Effector memory CD4-positive, alpha-beta T cell (primary cell): ENCODE measurements at places on chromosomes 2 and 18.

DNA sequence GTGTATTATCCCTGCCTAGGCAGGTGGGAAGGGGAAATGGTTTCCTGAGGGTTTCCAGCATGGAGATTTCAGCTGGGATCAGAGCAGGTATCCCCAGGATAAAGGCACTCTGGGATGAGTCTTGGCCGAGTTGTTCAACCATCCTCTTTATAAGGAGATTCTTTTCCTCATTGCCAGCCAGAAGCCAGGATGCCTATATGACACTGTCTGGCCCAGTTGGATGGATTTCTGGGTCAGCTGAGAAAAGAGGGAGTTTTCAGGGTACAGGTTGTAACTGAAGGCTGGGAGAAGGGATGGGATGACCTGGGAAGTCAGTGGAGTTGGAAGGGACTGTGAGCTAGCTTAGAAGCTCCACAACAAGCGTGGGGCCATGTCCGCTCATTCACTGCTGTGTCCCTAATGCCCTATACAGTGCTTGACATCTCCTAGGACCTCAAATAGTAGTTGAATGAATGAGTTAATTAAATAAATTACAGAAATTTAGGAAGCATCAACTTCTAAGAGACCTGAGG lies 8.3 kb downstream of the RHOB start:
- no peaks in the 10 kb centered on the region for H3K4me1 ChIP-seq
- no peaks in the 10 kb centered on the region for H3K36me3 ChIP-seq
- no peak overlapping the region for H3K4me3 ChIP-seq
- DNase-seq, result no peak
- no peak overlapping the region for H3K27ac ChIP-seq

- H3K27me3 ChIP-seq, result no peaks in the 10 kb centered on the region
- H3K4me1 ChIP-seq, result peaks cover 27% of the 10 kb centered on the region
- H3K36me3 ChIP-seq, result no peaks in the 10 kb centered on the region
- H3K4me3 ChIP-seq, result no peak overlapping the region
Measured at GRCh38 chr18:44729631-44730101, 49.0 kb downstream of the SETBP1 start.

- H3K36me3 ChIP-seq, result no peaks in the 10 kb centered on the region
- no peak overlapping the region for H3K27ac ChIP-seq
- H3K4me3 ChIP-seq, result no peak overlapping the region
- H3K4me1 ChIP-seq, result no peaks in the 10 kb centered on the region
Measured at GRCh38 chr2:40797120-40797519, 345.2 kb upstream of the SLC8A1 start.

- no peak overlapping the region for H3K27ac ChIP-seq
- no peak for DNase-seq
- no peaks in the 10 kb centered on the region for H3K4me1 ChIP-seq
- no peaks in the 10 kb centered on the region for H3K36me3 ChIP-seq
- H3K4me3 ChIP-seq, result no peak overlapping the region
Measured at GRCh38 chr2:172995323-172996244, 80.1 kb upstream of the MAP3K20 start.

- H3K36me3 ChIP-seq, result no peaks in the 10 kb centered on the region
- H3K27me3 ChIP-seq, result no peaks in the 10 kb centered on the region
- H3K4me3 ChIP-seq, result no peak overlapping the region
- DNase-seq, result no peak
- H3K27ac ChIP-seq, result no peak overlapping the region
Measured at GRCh38 chr18:78482378-78482777, 497.2 kb upstream of the SALL3 start.

GRCh38 chr2:20666304-20667150 lies at the start of gene GDF7:
Gene GDF7 (plus strand): TSS chr2:20667144. CDS start chr2:20667240, 96 bp downstream.
- peak within 1 kb of the TSS; percentile 58 for H3K4me3 ChIP-seq
- no peaks in the 10 kb centered on the region for H3K36me3 ChIP-seq
- peaks cover 28% of the 10 kb centered on the region for H3K4me1 ChIP-seq
- DNase-seq, result peak; percentile 6
- no peak within 1 kb of the TSS for H3K27ac ChIP-seq
